Nasal cavity respiratory epithelium epithelial cell of viscerocranial mucosa (primary cell): ENCODE measurements at places on chromosomes 11 and 22. TPM values are rescaled to one million over a fixed set of nuclear protein-coding genes. Genes with fewer than 3 reads are reported as not detected.

DMC1 gene
- total RNA-seq = 1.4 and 3.1 TPM in 2 replicates

APOA4 gene
- total RNA-seq = not detected in 2 replicates

MS4A4A gene
- total RNA-seq = not detected in 2 replicates

NAV2 gene
- 13.0 and 37.7 TPM in 2 replicates for total RNA-seq

FAM180B gene
- not detected in 2 replicates for total RNA-seq

E2F8 gene
- total RNA-seq = under 0.01 and 0.14 TPM in 2 replicates

PATE4 gene
- total RNA-seq = not detected in 2 replicates

ASPHD2 gene
- total RNA-seq = 2.7 and 3.4 TPM in 2 replicates

GNAZ gene
- total RNA-seq = 0.14 TPM in 1 of 2 replicates, not detected in the other

PATE2 gene
- total RNA-seq = not detected in 2 replicates

RAB38 gene
- 229 and 240 TPM in 2 replicates for total RNA-seq

TEX54 gene
- total RNA-seq = not detected in 2 replicates

CARD16 gene
- total RNA-seq = 1.4 and 13.2 TPM in 2 replicates

SYT13 gene
- not detected in 2 replicates for total RNA-seq

AIP gene
- total RNA-seq = 41.6 and 46.8 TPM in 2 replicates

KRTAP5-2 gene
- not detected in 2 replicates for total RNA-seq

DSCAML1 gene
- not detected in 2 replicates for total RNA-seq

VPS37C gene
- total RNA-seq = 12.0 and 13.2 TPM in 2 replicates

ACR gene
- under 0.01 and 0.14 TPM in 2 replicates for total RNA-seq

SCUBE1 gene
- total RNA-seq = not detected in 2 replicates

ASCL2 gene
- 0.21 and 1.0 TPM in 2 replicates for total RNA-seq

KCNQ1OT1 gene
- 0.34 and 0.93 TPM in 2 replicates for total RNA-seq

SPI1 gene
- not detected in 2 replicates for total RNA-seq

PACSIN3 gene
- 71.7 and 86.5 TPM in 2 replicates for total RNA-seq

KRTAP5-11 gene
- total RNA-seq = not detected in 2 replicates

SLC25A18 gene
- under 0.01 TPM in 1 of 2 replicates, not detected in the other for total RNA-seq

APOL5 gene
- not detected in 2 replicates for total RNA-seq

GGT5 gene
- total RNA-seq = under 0.01 TPM in 1 of 2 replicates, not detected in the other

CD81 gene
- 164 and 645 TPM in 2 replicates for total RNA-seq

MAJIN gene
- total RNA-seq = not detected in 2 replicates

OR52M1 gene
- total RNA-seq = not detected in 2 replicates

ACRV1 gene
- not detected in 2 replicates for total RNA-seq

TMPRSS4 gene
- total RNA-seq = 14.4 and 229 TPM in 2 replicates

WT1 gene
- 0.50 TPM in 1 of 2 replicates, not detected in the other for total RNA-seq

RIC3 gene
- total RNA-seq = 0.68 and 1.9 TPM in 2 replicates
